Activated CD4-positive, CD25-positive, alpha-beta regulatory T cell treated with anti-CD3 and anti-CD28 coated beads, Interleukin-2, amount 50 U/mL, for 72 hours (primary cell): ENCODE measurements at places on chromosomes 12 and 14.
A peak's percentile ranks its signal among the peaks of the same experiment; 100 is the strongest.

DNA sequence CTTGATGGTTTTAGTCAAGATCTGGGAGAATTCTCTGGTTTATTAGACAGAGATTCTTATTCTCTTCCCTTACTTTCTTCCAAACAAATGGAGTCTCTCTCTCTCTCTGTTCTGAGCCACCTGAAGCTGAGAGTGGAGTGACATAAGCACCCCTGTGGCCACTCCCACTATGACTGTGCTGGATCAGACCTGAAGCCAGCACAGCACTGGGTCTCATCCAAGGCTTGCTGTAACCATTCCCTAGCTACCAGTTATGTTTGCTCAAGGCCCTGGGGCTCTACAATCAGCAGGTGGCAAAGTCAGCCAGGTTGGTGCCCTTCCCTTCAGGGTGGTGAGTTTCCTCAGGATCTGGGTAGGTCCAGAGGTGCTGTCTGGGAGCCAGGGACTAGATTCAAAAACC lies 568.5 kb downstream of the AACS start:
- DNase-seq = no peak

DNA sequence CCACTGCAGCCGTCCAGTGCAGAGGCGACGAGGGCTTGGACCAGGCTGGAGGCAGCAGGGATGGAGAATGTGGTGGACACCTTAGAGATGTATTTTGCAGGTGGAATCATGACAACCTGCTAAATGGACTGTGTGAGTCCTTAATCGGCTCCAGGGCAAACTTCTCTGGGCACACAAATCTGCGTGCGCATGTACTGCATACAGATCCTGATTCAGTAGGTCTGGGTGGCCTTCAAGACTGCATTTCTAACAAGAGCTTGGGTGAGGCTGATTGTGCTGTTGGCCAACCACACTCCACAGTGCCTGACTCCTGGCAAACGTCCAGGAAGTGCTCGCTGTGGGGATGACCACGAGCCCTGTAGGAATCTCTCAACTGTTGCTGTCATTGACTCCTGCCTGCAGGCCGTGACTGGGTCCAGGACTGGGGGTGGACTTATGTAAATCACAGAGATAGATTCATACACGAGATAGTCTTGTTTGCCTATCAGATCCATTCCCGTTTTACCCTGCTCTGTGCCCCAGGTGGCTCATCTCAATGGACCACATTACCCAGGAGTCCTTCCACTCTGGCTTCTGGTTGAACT lies 27.2 kb downstream of the JDP2 start:
- DNase-seq = no peak

DNA sequence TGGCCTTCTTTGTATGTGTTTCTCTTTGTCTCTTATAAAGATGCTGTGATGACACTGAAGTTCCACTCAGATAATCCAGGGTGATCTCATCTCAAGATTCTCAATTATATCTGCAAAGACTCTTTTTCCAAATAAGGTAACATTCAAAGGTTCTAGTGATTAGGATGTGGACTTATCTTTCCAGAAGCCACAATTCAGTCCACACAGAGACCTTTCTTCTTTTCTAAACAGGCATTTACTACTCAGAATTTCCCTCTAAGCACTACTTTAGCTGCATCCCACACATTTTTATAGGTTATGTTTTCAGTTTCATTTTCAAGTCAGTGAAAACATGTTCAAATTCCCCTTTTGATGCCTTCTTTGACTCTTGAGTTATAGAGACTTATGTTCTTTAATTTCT lies 9.0 kb upstream of the NKX2-1 start:
- DNase-seq = no peak

- no peak for DNase-seq
Measured at GRCh38 chr14:87489196-87489819, 503.7 kb downstream of the GALC start.

GRCh38 chr14:105537580-105538474 lies 11.4 kb downstream of the TMEM121 start:
- peak; percentile 83 for DNase-seq

DNA sequence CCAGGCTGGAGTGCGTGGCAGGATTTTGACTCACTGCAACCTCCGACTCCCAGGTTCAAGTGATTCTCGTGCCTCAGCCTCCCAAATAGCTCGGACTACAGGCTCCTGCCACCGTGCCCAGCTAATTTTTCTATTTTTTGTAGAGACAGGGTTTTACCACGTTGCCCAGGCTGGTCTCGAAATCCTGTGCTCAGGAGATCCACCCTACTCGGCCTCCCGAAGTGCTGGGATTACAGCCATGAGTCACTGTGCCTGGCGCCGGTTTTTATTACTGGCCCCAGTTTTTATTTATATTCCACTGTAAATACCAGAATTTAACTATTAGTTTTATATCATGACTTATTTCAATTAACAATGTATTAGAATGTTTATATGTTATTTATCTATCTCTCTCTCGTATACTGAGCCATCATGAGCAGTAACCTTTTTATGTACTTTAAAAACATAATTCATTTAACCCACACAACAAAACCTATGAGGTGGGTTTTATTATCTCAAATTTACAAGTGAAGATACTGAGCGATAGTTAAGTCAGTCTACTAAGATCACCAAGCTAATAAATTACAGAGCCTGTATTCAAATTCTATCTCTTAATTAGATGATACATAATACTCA lies 47.8 kb downstream of the HECTD1 start:
- DNase-seq = no peak

GRCh38 chr12:81207173-81207572 lies 129.3 kb downstream of the ACSS3 start:
- no peak for DNase-seq

DNA sequence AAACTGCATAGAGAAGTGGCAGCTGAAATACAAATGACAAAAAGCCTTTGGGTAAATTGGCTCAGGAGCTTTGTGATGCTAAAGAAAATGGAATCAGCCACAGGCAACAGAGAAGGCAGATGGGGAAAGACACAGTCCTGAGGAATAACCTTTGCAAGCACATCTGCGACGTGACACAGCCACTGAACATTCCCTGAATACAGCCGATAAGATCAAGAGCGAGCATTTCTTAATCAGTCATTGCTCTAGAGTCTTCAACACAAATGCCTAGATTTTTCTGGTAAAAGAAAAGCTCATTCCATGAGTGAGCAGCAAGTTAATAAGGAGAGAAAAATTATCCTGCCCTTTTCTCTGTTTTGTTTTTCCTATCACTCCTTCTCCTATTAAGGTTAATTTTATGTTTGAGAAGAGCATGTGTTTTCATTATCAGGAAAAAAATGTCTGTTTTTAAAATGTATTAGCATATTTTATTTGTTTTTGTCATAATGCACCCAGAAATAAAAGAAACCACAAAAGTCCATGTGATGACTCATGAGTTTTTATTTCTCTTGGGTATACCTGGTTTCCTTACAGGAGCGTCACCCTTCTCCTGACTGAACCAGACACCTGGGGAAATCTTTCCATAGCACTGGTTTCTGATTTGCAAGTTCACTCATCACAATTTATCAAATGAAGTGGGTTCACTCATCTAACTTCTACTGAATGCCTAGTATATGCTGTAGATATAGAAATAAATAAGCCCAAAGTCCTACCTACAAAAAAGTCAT lies 45.4 kb upstream of the PCED1B start:
- no peak for DNase-seq

DNA sequence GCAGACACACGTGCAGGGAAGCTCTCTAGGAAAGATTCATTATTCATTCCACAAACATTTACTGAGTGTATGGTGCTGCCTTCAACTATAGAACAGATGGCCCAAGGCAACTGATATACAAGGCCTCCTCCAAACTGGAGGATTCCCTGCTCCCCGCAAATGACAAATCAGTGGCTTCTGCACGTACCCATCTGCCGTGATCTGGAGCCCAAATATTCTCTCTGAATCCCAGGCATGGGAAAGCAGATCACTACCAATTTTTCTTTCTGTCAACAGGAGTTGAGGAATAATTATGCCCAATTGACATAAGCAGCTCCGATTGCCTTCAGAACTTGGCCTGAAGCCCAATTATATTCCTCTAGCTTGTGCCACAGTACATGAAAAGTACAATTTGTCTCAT lies 174.2 kb upstream of the CCDC196 start:
- DNase-seq = no peak

DNA sequence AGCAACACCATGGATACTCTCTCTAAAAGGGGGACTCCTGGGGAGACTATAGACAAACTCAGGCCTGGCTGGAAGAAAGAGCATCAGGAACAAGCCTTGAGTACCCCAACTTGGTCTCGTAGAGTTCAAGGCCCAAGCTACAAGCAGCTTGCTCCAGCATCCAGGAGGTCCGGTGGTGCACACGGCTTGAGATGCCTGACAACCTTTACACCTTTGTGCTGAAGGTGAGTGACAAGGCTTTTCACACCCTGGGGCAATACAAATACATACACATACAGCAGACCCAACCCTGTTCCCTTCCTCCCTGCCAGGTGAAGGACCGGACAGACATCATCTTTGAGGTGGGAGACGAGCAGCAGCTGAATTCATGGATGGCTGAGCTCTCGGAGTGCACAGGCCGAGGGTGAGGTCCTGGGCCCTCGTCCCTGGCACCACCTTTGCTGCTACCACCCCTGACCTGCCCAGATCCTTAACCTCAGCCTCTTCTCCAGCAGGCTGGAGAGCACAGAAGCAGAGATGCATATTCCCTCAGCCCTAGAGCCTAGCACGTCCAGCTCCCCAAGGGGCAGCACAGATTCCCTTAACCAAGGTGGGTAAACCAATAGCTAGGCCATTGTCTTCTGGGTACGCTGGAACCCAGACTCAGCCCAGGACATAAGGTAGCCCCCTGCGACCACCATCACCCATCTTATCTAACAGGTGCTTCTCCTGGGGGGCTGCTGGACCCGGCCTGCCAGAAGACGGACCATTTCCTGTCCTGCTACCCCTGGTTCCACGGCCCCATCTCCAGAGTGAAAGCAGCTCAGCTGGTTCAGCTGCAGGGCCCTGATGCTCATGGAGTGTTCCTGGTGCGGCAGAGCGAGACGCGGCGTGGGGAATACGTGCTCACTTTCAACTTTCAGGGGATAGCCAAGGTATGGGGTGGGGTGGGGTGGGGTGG lies 41.2 kb downstream of the SH2B3 start:
- no peak for DNase-seq

DNA sequence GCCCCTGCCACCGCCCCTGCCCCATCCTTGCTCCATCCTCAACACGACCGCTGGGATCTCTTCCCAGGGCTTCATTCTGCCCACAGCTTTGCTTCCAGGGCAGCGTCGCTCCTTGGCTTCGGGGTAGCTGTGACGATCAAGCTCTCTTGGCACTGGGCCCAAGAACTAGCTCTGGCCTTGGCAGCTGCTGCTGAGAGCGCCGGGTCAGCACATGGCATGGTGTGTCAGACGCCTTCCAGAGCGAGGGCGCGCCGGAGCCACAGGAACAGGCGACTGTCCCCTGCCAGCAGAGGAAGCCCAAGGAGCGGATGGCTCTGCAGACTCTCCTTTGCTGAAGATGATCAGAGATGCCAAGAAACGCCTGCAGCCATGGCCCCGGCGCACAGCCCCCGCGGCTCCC lies 15.9 kb downstream of the RAB35 start:
- DNase-seq = no peak

DNA sequence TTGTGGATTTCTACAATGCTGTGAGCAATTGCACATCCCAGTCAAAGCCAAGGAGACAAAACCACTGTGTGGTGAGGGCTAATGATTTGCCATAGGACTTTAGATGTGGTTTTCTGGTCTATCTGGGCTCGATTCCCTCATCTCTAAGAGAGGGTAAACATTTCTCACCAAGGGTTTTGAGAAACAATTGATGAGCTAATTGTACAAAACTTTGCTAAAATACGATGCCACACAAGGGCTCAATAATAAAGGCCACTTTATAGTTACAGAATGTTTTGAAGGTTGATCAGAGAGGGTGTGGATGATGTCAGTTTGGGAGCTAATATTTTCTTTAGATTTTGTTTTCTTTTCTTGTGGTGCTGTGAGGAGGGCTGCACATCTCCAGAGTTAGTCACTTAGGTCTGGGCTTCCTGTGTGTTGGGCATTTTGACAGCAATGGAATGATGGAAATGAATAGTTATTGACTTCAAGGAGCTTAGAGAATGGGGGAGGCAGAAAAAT lies 60.8 kb upstream of the SLC38A4 start:
- DNase-seq = no peak

GRCh38 chr12:109120095-109120494 lies 3.7 kb downstream of the ACACB start:
- no peak for DNase-seq

DNA sequence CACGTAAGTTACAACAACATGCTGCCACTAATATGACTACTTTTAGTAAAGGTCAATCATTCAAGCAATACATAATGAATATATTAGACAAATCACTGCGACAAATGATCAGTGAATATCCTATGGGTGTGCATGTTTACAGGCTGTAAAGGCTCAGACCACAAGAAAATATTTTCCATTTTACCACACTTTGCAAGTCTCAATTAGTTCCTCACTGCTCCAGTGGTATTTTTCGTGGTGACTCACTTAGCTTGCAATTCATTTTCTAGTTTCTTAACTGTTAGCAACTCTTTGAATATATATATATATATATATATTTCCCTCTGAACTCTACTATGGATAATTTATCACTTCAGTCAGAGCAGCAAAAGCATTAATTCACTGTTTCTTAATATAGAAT lies 96.9 kb downstream of the EML5 start:
- DNase-seq = no peak

- no peak for DNase-seq
Measured at GRCh38 chr12:125259178-125259867, 194.1 kb downstream of the AACS start.
